Right cardiac atrium (tissue), 5 donors: ENCODE measurements at places on chromosomes 7 and 10. TPM values are rescaled to one million over a fixed set of nuclear protein-coding genes. Genes with fewer than 3 reads are reported as not detected.
A peak's percentile ranks its signal among the peaks of the same experiment; 100 is the strongest.

GRCh38 chr7:114414156-114415063, at the start of gene FOXP2:
Gene FOXP2 (plus strand): TSS chr7:114414815. CDS start chr7:114426512, 11,697 bp downstream.
- DNase-seq, result no peak

DNA sequence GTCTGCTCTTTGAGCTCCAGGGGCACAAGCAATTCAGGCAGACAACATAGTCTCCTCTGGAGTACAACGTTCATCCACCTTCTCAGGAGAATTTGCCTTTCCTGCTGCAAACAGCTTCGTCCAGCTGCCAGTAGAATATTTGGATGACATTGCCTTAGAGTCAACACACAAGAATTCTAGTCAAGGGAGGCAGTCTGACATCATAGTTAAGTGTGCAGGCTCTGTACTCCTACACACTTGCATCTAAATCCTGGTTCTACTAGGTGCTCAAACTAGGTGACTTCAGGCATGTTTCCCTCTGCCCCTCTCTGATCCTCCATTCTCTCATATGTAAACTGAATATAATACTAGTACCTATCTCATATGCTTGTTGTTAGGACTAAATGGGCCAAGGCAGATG, 314.8 kb downstream of the HPSE2 start:
- DNase-seq, result no peak

DNA sequence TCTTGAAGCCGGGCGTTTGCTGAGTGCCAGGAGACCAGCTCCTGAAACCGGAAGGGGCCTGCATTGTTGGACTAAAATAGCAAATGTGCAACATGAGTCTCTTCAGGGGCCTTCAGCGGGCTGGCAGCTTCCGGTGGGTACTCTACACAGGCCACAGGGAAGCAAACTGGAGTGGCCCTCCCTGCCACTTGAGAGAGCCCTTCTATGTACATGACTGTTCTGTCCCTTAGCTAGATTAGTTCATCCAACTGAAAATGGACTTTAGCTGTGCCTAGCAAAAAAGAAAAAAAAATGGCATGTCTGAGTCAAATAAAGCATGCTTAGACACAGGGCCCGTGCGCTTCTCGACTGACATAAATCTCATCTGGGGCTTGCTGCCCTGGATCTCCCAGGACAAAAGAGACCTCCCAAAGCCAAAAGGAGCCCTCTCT, 115.3 kb upstream of the TCF7L2 start:
- DNase-seq, result no peak

DNA sequence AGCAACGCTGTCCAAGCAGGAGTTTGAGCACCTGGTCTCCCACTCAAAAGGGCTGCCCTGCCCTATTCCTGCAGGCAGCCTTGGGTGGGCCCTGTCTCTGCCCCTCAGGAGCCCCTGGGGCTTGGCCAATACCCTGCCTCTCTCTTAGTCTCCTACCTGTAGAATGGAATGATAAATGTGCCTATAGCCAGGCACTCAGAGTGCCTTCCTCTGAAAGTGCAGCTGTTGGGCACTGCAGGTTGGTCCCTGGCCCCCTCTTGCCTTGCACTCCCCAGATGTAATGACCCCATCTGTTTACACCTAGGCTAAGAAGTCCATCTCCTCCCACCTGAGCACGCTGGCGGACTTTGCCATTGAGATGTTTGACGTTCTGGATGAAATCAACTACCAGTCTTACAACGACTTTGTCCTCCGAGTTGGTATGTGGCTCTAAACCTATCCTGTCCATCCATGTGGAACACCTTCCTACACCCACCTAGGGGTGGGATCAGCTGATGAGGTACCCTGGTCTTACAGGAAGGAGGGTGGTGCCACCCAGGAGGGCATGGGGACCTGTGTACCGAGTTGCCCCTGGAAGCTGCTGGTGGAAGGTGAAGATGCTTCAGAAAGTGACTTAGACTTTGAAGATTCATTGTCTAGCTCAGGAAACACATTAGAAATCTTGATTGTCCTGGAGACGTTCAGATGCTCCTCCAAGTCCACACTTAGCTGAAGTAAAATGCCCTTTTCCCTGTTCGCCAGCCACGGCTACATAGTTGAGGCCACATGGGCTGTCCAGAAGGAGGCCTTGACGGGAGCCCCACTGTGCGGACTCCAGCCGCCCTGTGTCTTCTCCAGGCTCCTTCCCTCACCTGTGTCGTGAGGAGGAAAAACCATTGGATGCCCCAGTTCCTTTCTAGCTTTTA, 134.1 kb downstream of the ADCY1 start:
- DNase-seq, result no peak

DNA sequence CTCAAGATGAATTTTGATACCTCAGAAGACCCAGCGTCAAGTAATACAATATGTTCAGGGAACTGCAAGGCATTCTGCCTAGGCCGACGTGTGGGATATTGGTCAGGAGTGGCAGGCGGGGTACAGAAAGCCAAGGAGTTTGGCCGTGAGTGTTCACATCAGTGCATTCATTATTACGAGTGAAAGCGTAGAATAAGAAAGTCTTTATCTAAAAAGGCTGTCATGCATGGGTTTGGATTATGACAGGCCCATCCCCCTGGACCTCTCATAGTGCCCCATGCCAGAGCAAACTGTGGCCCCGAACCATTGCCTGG, 7.5 kb downstream of the AIMP2 start:
- DNase-seq, result no peak

- peak; percentile 91 for DNase-seq
Observed at GRCh38 chr10:43396061-43396927, 12.7 kb downstream of the HNRNPF start.

DNA sequence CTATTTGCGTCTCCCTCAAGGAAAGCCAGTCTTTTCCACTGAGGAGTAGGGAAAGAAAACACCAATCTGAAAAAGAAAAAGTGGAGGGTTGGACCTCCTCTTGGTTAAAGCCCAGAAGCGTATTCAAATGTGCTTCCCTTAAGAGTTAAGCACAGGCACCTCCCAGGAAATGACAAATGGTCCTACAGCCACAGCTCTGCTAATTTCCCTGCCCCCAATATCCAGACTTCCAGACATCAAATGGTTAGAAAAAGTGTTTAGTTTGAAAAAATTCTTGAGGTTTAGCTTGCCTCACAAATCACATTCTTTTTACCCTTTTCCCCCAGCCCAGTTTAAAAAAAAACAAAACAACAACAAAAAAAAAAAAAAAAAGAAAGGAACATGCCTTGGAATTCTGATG, 19.0 kb upstream of the COL1A2 start:
- peak; percentile 19 for DNase-seq

DNA sequence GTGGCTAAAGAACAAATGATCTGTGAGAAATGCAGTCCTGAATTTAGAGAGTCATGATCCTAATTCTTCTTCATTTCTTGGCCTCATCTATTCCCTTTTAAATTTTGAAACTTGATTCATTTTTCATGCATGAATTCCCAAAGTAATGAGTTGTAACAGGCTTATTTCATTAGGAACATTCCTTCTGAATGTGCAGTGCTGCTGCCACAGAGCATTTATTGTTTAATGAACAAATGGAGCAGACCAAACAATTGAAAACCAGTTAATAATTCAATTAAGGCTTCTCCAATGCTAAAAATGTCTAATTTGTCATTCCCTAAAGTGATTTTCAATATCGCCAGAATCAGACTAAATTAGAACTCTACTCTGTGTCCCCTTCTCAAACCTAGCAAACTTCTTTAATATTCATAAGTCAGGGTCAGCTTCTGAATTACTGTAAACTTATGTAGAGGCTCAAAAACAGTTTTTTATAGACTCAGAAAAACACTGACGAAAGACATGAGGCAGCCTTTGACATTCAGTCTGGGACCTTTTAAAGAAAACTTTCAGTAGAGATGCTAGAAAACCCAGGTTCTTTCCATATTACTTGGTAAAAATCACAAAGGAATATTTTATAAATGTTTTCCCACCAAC, 14.5 kb downstream of the LSMEM1 start:
- DNase-seq, result no peak

DNA sequence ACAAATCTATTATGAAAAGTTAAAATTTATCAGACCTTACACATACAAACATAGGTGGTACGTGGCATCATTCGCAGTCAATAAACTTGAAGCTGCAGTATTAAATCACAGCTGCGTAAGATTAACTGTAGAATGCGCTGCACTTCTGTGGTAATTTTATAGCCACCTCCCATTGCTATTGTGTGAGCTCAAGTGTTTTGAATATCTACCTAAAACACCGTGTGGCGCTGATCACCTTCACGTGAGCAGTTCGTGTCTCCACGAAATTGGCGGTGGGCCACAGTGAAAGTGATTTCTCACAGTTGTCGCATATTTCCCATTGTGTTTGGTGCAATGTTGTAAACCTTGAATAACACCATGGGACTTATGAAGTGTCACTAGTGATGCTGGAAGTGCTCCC, 102.8 kb downstream of the PLPP4 start:
- no peak for DNase-seq

DNA sequence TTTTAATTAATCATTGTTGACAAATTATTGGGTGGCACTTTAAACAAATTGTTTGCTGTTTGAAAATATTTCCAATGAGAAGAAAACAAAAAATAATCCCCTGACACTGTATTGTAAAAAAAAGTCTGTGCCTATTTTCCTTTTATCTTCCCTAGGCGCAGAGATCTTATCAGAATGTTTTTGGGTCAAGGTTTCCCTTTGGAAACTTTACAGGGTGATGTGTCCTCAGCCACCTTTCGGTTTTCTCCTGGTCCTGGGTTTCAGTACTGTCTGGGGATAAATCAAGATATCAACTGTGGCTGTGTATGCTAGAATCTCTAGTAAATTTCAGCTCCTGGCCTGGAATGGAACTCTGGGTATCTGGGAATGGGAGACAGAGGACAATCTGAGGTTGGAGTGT, 1.4 kb downstream of the ZNF107 start:
- no peak for DNase-seq

GRCh38 chr7:115471891-115472290, 550.0 kb downstream of the MDFIC start:
- no peak for DNase-seq

- no peak for DNase-seq
Observed at GRCh38 chr7:7768977-7769709, 50.7 kb upstream of the RPA3 start.

- DNase-seq, result no peak
Observed at GRCh38 chr7:69245646-69246045, 352.6 kb upstream of the AUTS2 start.

GRCh38 chr10:67115972-67116371, 190.1 kb downstream of the LRRTM3 start:
- no peak for DNase-seq

GRCh38 chr10:96814264-96814663, 17.8 kb upstream of the LCOR start:
- no peak for DNase-seq

- DNase-seq, result no peak
Observed at GRCh38 chr7:43636093-43636492, 53.2 kb downstream of the STK17A start.

DNA sequence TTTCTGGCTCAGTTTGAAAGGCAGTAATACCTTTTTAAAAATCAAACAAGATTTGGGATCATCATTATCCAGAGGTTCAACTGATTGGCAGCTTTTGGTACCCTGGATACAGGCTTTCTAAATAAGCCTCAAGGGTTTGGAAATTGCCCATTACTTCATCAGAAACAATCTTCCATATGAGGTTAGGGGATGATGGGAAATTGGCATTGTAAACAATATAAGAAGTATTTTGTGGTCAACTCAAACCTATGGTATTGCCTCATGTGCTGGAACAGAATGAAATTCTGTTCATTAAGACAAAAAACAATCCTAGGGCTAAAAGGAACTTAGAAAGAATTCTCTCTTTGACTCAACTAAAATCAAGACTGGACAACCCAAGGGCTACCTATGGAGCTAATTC, 92.6 kb upstream of the HECTD2 start:
- no peak for DNase-seq

- no peak for DNase-seq
Observed at GRCh38 chr10:77043420-77043763, 594.2 kb downstream of the KCNMA1 start.

CALML3 gene
- total RNA-seq, result not detected

NRP1 gene
- 96.1 TPM for total RNA-seq

NPFFR1 gene
- not detected for total RNA-seq

WDFY4 gene
- 2.4 TPM for total RNA-seq

FAM53B gene
- 49.5 TPM for total RNA-seq

FXYD4 gene
- not detected for total RNA-seq

IL6 gene
- total RNA-seq, result 10.9 TPM

SPDYE11 gene
- not detected for total RNA-seq

RGR gene
- 0.49 TPM for total RNA-seq

PRRT4 gene
- total RNA-seq, result 1.0 TPM
